GM23248 (cell line): ENCODE measurements at places on chromosomes 7 and 10. TPM values are rescaled to one million over a fixed set of nuclear protein-coding genes. Genes with fewer than 3 reads are reported as not detected.
A peak's percentile ranks its signal among the peaks of the same experiment; 100 is the strongest.

The COL28A1 gene
- not detected in 2 replicates for total RNA-seq

GRCh38 chr10:121698336-121698735 is 100.1 kb upstream of the FGFR2 start:
- DNase-seq, result no peak

GRCh38 chr10:132264966-132265889 is 42.5 kb downstream of the STK32C start:
- peak; percentile 66 for DNase-seq

The WDFY4 gene
- not detected in 2 replicates for total RNA-seq

The KCND2 gene
- 1.5 and 2.7 TPM in 2 replicates for total RNA-seq

- no peak for DNase-seq
Measured at GRCh38 chr7:81473236-81473635, 296.6 kb downstream of the HGF start.

The FAM131B gene
- 3.0 TPM in 2 replicates for total RNA-seq

DNA sequence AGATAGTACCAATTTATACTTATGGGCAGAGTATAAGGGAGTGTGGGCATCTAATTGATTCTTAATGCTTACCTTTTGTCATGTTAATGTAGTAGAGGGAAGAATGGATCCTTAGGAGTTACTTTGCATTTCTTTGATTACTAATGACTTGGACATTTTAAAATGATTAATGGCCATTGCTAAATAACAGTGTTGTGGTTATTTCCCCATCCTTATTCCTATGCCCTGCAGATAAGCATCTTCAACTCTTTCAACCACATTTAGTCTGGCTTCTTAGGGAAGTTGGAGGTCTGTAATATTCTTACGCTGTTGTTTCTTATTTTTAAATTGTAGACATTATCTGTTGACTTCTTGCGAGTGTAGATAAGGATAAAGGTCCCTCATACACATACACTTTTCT is 37.2 kb downstream of the KAT6B start:
- peak; percentile 30 for DNase-seq

- peak; percentile 31 for DNase-seq
Measured at GRCh38 chr7:101119876-101120275, 7.0 kb upstream of the SERPINE1 start.

- DNase-seq, result no peak
Measured at GRCh38 chr10:119514819-119515218, 27.7 kb downstream of the RGS10 start.

- DNase-seq, result peak; percentile 36
Measured at GRCh38 chr7:73308074-73308664, 457 bp downstream of the NSUN5 start.

- DNase-seq, result peak; percentile 7
Measured at GRCh38 chr10:104072786-104073185, 12.9 kb downstream of the COL17A1 start.

- DNase-seq, result no peak
Measured at GRCh38 chr7:26487780-26488515, 196.3 kb downstream of the SNX10 start.

The OR6V1 gene
- total RNA-seq, result not detected in 2 replicates

The SUN3 gene
- total RNA-seq, result not detected in 2 replicates
